ENCODE measurements at places on chromosomes 12 and 14.

DNA sequence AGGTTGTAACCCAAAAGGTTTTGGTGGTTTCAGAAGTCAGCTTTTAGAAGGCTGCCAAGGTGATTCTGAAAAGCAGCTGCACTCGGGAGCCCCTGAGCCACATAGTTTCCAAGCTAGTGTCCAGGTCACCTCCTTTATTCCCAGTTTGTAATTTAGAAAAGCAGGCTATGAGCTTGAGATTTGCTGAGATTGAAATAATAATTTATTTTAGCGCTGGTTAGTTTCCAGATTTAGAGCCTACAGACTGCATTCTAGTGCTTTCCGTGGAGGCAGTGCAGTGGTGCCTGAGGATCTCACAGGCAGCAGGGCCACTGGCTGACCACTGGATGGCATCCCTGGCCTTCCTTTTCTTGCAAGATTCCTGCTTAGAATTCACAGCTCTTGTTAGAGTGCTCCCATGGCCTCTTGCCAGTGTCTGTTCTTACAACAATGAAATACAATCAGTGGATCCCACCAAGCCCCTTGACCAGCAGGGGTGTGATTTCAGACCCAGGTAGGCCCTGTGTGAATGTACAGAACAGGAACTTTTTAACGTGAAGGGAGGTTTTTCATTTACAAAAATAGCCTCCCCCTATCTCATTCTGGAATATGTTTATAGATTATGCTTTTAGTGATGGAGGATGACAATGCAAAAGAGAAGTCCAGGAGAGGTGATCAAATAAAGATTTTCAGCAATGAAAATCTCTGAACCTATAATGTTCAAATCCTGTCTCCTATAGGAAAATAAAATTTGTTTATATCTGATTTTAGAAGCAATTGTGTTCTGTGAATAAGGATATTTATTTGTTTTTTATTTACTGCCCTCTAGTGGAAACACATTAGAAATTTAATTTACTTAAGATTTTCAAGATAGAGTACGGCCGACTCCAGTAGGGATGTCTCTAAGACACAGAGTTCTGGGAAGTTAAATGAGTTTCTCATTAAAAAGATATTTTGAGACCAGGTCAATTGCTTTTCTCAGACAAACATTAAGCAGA is 362.1 kb upstream of the STXBP6 start:
- DNase-seq = no peak

- no peak for DNase-seq
Measured at GRCh38 chr14:50823051-50823761, 7.8 kb downstream of the NIN start.

DNA sequence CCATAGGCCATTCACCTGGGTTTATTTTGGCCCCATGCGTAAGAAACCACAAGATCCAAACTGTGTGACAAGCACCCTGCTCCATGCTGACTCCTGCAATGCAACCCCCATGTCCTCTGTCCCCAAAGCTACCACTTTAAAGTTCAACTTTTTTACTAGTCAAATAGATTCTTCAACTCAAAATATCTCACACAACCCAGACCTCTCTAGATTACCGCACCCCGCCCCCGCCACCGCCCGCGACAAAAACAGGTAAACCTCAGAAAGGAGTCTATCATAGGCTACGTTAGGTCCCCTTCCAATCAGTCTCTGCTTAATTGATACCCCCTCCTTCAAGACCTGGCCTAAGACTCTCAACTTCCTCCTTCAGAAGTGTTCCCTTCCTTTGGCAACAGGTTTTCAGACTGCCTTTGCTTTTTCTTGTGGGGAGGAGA is 2.2 kb downstream of the ZFP36L1 start:
- no peak for DNase-seq

DNA sequence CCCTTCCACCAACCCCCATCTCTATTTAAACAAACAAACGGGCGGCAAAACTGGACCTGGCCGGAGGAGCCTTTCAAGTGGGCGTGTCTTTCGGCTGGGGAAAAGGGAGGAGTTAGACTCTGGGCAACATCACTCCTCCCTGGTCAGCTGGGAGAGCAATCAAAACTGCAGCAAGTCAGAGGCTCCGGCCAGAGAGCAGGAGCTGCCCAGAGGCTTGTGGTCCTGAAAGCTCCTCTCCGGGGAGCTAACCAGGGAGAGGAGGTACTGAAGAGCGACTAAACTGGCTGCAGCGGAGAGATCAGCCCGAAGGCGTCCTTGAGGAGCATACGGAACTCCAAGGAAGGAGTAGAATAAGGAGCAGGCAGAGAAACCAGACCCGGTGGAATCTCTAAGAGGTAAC is at the start of gene NEUROD4:
TSS of gene NEUROD4 (plus strand) at position 191 of the 400 bp plus-strand sequence. CDS start 6,466 bp downstream, outside the sequence.
- no peak for DNase-seq

DNA sequence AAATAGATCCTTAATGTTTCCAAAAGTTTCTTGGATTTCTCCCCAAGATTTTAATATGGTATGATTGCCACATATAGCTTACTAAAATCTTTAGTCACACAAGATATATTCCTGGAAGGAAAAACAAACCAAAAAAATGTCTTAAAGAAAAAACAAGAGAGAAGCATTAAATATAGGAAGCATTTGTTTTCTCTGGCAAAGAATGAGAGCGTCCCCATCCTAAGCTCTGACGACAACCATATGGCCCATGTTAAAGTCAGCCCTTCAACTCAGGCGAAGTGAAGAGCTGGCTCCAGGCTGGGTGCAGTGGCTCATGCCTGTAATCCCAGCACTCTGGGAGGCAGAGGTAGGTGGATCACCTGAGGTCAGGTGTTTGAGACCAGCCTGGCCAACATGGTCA is 35.6 kb downstream of the GCH1 start:
- DNase-seq = no peak

DNA sequence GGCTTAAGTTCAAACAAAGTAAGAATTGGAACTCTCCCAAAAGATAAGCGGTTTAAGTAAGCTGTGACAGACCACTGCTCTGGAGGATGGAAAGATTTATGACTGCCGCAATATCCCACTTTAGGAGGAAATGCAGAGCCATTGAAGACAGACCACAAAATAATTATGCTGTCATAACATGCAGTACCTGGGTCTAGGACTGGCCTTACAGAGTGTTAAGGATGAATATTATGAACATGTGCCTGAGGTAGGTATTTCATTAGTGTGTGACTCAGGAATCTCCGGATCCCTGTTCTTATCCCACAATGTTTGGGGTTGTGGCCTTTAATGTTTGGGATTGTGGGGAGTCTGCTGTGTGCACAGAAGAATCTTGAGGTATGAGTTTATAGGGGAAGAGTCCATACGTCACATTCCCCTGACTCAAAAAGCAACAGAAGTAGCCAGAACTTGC is 114.9 kb downstream of the SAMD4A start:
- no peak for DNase-seq

GRCh38 chr14:100994756-100995330 is 91.3 kb upstream of the RTL1 start:
- no peak for DNase-seq

- DNase-seq = no peak
Measured at GRCh38 chr14:102255401-102256190, 49.4 kb downstream of the MOK start.

All from stimulated activated CD8-positive, alpha-beta memory T cell treated with anti-CD3 and anti-CD28 coated beads, Interleukin-15, amount 100 ng/mL, for 1 hour (primary cell).